GM12891 (cell line): ENCODE measurements at places on chromosomes 3 and 15.

DNA sequence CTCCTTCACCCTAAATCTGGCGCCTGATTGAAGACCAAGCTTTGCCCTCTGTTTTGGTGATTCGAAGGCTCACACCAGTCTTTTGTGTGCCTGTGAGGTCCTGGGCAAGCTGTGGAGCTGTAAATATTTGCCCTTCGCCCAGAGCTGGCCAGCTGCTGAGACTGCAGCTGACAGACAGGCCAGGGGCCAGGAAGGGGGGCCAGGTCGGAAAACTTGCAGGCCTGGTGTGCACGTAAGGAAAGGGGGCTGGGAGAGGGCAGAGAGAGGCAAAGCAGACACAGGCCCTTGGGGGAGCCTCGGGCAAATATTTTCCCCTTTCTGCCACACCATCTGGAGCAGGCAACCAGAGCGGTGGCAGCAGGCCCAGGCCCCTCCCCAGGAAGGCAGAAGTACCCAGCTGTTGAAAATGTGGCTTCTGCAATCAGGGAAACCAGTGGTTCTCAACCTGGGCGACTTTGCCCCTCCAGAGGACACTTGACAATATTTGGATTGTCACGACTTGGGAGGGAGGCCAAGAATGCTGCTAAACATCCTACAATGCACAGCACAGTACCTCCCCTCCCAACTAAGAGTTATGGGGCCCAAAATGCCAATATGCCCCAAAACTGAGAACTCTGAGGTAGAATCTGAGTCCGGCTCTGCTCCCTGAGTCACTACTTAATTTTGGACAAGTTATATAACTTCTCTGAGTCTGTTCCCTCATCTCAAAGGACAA, 2.5 kb downstream of the PDZRN3 start:
- no peak for DNase-seq

DNA sequence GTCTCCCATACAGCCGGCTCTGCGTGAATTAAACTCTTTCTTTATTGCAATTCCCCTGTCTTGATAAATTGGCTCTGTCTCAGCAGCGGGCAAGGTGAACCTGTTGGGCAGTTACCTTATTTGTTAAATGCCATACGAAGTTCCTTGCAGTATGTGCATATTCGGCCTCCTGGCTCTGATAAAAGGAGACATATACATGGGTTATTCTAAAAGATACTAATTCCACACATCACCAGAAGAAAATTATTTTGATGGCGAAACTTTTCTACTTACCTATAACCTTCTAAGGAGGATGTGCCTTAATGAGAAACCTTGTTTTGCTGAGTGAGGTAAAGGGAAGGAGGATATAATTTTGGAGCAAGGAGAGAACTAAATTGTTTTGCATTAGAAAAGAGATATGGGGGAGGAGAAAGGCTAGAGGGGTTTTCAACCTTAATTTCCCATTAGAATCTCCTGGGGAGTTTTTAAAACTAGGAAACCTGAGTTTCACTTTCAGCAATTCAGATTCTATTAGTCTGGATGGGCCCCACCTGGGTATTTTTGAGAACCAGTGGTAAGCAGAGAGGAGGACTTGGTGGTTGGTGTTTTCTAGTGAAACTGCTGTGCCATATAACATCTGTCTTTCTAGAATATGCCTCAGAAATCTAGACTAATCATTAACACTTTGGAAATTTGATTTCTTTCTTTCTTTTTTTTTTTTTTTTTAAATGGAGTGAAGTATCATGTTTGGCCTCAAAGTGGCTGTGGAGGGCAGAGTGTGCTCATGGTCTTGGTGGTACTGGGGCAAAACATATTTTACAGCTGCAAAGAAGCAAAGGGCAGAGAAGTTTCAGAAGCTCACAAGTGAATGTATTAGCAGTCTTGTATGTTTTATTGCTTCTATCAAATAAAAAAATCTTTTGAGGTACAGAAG, 23.0 kb downstream of the NANOGP8 start:
- no peak for DNase-seq

DNA sequence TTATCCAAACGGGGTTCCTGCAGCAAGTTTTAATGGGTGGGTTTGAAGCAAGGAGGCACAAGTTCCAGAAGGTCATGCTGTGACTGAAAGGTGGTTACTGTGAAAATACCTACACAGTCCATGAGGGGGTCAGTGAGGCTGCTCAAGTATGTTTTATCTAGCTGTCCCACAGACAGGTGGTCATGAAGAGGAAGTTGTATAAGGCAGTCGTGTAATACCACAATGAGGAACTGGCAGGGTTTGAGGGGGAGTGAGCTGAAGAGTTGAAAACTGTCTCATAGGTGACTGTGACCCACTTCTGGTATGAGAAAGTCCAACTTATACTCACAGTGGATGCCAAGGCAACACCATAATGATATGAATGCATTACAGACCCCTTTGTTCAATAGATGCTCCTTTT, 856.8 kb downstream of the OTOL1 start:
- no peak for DNase-seq

DNA sequence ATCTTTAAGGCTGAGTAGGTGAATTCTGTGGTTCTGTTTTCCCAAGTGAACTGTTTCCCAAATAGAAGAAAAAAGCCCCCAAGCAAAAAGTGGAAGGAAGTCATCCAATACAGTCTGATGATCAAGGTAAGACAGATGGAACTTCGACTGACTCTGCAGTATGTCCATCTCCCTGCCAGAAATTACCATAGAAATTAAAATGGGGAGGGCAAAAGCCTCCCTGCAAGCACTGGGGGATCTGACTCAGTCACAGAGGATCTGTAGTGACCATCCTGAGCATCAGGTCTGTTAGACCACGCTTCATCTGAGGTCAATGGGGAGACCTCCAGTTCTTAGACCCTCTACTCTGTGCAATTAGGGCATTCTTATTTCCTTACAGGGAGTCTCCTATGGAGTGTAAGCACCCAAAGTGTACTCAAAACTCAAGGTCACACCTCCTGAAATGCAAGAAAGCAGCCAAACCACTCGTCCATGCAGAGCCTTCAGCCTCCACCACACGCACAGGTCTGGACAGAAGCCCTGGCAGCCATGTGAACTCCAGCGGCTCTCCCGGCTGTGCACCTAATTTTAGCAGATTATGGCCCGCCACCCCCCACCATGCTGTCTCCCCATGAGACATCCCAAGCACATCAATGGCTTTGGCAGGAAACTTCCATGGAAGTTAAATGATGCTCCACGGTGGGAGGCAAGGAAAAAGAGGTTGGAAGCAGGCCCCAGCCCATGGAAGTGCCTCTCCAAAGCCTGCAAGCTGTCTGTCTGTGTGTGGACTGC, 348.7 kb downstream of the NTRK3 start:
- no peak for DNase-seq

DNA sequence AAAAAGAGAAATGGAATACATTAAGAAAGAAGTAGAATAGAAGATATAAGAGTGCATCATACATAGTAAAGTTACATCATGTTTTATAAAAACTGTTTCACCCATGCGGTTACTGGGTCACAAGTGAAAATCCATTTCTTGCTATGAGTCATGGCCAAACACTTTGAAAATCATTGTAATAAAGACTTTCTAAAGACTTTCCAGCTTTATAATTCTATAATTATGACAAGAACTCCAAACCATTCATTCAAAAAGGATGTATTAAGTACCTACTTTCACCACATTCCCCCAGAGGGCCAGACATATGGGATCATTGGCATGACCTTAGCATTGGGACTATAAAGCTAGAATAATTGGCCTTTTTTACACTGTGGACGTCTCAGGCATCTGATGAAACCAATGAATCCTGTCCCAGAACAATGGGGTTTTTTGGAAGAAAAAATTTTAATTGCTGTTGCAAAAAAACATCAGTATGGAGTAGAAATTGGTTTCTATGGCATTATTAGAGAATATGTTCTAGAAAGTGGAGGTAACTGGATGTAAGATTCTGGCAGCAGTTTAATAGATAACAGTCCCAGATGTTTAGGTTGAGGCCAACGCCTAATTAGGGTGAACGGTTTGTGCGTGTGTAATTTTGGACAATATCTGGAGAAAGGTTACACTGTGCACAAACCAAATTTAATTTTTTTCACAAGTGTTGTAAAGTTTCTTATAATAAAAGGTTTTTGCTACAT, 3.3 kb upstream of the SKIC8 start:
- no peak for DNase-seq
